Stimulated activated CD8-positive, alpha-beta memory T cell treated with anti-CD3 and anti-CD28 coated beads, Interleukin-4, amount 100 ng/mL, for 1 hour (primary cell): ENCODE measurements at places on chromosomes 2 and 18.

- DNase-seq, result no peak
Measured at GRCh38 chr2:140855471-140855870, 1275.3 kb downstream of the LRP1B start.

GRCh38 chr2:46118656-46119371 is 178.4 kb upstream of the EPAS1 start:
- DNase-seq, result no peak

GRCh38 chr2:205650450-205650849 is 31.9 kb upstream of the NRP2 start:
- no peak for DNase-seq

DNA sequence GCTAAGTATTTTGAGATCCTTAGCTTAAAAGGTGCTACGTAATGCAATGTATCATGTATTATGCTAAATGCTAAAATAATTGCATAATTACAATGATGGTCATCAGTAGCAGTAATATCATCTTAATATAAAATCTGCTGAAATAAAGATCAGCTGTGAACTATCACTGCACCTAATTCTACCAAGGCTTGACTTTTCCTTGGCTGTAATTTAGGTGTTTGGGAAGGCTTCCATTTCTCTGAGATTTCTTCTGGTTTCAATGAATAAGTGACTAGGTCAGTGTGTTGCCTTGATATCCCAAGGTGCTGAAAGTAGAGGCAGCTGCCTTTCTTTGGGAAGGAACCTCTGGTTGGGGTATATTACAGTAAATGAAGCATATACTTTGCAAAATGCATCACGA is 376.1 kb downstream of the STK39 start:
- no peak for DNase-seq

- DNase-seq, result no peak
Measured at GRCh38 chr2:171174075-171174474, 13.4 kb upstream of the TLK1 start.

DNA sequence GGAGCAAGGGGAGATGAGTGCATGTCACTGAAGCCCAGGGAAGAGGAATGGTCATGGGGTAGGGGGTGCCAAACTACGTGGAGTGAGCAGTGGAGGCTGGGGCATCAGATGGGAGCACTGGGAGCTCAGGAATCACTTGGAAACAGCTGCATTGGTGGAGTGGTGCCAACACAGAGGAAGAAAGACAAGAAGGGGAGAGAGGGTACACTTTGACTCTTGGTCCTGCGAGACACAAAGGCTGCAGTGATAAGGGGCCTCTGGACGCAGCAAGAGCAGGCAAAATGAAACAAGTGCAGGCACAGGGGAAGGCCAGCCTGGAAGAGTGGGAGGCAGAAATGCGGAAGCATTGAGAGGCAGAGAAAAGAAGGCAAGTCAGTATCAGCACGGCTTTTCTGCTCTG is 134.7 kb upstream of the SMIM21 start:
- DNase-seq, result no peak

DNA sequence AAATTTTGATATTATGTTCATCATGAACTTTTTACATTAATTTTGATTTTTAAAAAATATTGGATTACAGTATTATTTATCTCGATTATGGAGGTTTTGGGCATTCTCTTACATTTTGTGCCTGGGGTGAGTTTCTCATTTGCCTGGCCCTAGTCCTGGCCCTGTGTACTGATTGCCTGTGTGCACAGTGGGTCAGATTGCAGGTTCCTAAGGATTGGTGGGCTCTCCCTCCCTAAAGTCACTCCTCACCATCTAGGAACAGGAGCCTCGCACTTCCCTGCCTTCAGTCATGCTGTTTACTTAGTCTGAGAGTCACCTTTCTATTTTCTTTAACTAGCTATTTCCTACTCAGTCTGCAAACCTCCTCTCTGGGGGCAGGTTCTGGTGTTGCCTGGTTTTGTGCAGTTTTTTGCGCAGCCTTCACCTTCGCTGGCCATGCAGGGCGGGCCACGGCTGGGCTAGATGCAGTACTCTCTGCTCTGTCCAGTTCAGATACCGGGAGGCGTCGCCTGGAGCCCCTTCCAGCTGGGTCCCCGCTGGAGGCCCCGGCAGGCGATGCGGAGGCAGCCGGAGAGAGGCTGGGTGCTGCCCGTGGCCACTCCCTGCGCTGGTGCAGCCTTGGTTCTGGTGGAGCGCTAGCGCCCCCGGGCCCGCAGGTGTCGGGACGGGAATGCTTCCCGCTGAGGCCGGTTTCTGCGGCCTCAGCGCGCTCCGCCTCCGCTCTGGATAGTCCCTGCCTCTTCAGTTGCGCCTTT is 23.3 kb upstream of the MC5R start:
- peak; percentile 5 for DNase-seq

- no peak for DNase-seq
Measured at GRCh38 chr2:234257859-234258561, 207.5 kb downstream of the SPP2 start.

DNA sequence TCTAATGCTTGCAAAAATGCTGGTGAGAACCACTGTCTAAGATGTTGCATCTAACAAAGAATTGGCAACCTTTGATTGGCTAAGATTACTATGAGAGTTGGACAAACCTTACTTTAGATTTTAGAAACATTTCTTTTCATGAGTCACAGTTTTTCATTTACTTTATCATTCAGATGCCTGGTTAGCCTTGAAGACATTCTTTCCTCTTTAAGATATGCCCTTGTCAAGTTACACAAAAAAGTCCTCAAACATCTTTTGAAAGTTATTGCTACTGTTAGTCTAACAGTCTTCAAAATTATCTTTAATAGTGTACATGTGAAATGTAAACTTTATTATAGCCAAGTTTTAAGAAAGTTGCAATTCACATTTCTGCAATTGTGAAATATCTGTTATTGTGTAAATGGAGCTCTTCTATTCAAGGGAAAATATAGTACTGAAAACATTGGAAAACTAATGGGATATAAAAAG is 276.3 kb downstream of the RND3 start:
- DNase-seq, result no peak

DNA sequence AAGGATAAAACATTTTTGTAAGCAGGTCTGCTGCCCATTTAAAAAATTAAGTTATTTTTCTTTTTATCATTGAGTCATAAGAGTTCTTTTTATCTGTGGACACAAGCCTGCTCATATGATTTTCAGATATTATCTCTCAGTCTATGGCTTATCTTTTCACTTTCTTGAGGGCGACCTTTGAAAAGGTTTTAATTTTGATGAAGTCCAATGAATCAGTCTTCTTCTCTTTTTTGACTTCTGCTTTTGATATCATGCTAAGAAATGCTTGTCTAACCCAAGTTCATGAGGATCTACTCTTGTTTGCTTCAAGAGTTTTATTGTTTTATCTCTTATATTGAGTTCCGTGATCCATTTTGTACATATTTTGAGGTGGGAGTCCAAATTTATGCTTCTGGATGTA is 36.5 kb downstream of the PSMD14 start:
- DNase-seq, result no peak

GRCh38 chr2:216369821-216370220 is 2.5 kb downstream of the MARCHF4 start:
- DNase-seq, result no peak

- no peak for DNase-seq
Measured at GRCh38 chr18:76361219-76361618, 133.8 kb downstream of the ZNF516 start.
